T-cell (primary cell): ENCODE measurements at places on chromosomes 4 and X. TPM values are rescaled to one million over a fixed set of nuclear protein-coding genes. Genes with fewer than 3 reads are reported as not detected.

IL13RA1 gene
- not detected for total RNA-seq

PRDM5 gene
- 1.4 TPM for total RNA-seq

DNA sequence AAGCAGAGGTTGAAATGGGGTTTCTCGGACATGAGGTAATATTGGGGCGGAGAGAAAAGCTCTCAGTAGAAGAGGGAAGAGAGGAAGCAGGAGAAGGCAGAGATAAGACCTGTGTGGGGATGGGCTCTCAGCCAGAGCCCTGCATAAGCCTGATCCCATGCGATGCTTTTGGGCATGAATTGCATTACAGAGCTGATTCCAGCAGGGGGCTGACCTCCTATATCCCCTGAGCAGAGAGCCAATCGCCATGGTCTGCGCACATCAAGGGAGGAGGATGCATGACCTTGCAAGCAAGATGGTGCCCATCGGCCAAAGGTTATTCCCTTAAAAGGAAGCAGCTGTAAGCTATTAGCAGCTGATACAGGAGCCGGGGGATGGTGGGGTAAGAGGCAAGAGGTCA lies 7.6 kb downstream of the ANOS1 start:
- no peak for DNase-seq

DNA sequence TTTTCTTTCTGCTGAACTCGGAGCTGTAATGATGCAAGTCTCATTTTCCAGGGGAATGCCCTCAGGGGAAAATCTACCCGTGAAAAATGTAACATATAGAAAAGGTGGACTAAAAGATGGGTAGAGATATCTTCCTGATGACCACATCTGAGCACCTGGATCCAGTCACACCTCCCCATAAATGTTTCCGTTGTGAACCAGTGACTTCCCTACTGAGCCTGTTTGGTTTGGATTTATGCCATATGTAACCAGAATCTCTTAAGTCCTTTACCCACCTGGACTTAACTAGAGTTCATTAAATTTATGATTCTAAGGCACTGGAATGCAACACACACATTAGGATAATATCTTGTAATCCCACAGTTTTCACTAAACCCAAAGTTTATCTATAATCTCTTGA lies 171.1 kb downstream of the ZNF330 start:
- no peak for DNase-seq

DNA sequence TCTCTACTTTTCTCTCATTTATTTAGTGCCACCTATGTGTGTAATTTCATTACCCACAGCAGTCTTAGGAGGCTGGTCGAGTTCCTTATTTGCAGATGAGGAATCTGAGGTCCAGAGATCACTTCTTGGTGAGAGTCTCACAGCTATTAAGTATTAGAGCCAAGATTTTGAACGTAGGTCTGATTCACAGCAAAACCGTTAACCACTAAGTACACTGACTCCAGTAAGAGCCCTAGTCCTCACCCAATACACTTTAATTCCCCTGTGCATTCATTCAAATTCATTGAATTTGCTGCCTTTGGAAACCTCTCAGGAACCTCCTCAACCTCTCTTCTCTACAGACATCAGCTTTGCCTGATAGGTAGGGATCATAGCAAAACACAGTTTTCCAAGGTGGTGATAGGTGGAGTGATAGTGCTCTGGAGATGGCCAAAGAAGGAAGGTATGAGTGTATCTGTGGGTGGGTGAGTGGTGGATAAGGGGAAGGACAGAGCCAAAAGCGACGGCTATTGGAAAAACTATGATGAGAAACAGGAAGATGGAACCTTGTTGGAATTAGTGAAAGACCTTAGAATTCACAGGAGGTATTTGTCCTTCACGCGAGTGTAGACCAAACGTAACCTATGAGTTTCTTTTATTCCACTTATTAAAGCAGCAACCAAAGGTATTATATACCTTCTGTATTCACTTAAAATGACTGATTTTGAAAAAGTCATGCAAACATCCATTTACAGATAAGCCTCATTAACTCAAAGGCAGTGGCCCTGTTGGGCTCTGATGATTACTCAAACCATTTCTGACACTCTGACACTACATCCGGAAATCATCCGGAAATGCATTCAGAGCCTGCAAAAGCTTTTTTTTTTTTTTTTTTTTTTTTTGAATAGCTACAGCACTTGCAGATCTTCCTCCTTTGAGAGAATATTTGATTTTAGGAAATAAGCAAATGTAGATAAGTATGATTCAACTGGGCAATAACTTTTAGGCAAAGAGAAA lies 6.3 kb downstream of the FMR1 start:
- DNase-seq, result no peak

- DNase-seq, result no peak
Measured at GRCh38 chr4:144831971-144832370, 186.0 kb downstream of the HHIP start.

DNA sequence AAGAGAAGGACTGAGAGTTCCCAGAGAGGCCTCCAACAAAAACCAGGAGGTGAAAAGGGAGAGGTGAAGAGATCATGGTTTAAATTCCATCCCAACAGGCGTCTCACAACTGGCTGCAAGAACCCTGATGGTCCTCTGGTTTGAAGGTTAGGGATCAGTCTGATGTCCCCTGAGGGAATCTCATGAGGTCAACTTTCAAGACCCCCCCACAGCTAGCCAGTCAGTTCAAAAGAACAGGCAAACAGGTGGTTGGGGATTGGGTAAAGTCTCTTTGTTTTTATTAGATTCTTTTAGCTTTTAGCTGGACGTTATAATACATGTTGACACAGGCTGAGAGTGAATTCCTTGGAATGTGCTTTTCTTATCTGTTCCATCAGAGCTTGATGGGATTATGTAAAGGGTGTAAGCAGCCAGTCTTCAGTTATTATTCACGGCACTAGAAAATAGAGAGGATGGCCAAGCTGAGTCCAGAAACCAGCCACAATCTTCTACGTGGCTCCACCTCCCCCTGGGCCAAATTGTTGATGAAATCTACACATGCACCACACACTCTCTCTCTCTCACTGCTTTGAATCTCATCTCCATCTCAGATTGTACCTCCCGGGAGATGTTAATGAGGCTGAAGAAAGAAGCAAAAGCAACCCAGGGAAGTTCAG lies 20.8 kb downstream of the ENPP6 start:
- no peak for DNase-seq

GRCh38 chr4:140094438-140095420 lies 59.3 kb downstream of the MAML3 start:
- peak; percentile 50 for DNase-seq
